ENCODE measurements at places on chromosomes 6 and 20.

DNA sequence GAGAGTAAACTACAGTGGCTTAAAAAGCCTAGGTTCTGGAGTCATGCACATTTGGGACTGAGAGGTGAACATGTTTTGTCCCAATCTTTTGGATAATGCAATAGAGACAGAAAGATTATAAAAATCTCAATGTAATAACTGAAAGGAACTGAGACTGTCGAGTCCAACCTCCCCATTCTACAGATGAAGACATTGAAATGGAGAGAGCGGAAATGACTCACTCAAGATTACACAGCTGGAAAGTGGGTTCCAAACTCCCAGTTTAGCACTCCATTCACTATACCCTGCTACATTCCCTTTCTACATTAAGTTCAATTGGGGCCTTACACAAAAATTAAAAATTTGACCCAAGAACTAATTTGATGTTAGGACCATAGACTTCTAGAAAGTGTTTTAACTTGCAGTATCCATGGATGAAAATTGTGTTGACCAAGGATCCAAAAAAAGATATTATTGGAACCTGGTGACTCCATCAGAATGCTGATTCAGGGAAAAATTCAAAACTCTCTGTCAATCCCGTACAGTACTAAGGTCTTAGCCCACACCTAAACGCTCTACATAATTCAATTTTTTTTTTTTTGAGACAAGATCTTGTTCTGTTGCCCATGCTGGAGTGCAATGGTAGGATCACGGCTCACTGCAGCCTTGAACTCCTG, 1.5 kb upstream of the ILRUN start:
- DNase-seq, result no peak

DNA sequence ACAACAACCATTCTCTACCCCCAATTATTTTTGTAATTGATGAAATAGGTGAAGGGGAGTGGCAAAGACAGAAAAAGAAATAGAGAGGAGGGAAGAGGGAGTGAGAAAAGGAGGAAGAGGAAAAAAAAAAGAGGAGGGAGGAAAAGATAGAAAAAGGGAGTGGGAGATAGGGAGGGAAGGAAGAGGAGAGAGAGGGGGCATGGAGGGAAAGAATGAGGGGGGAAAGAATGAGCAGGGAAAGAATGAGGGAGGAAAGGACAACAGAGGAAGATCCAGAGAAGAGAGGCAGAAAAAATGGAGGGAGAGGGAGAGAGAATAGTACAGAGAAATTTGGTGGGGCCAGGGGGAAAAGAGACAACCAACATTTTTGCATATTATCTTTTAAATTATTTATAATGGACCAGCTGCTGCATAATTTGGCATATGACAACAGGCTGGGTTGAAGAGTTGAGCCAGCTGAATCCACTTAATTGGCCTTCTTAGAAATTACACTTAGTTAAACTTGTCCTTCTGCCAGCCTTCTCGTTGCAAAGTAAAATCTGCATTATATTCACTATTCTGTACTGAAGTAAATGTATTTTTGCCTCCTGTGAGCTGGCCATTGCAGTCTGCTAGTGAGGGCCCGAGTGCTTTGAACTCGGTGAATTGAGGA, 101.0 kb downstream of the ARHGAP18 start:
- no peak for DNase-seq

GRCh38 chr6:13434777-13435176, 52.6 kb downstream of the GFOD1 start:
- DNase-seq, result no peak

DNA sequence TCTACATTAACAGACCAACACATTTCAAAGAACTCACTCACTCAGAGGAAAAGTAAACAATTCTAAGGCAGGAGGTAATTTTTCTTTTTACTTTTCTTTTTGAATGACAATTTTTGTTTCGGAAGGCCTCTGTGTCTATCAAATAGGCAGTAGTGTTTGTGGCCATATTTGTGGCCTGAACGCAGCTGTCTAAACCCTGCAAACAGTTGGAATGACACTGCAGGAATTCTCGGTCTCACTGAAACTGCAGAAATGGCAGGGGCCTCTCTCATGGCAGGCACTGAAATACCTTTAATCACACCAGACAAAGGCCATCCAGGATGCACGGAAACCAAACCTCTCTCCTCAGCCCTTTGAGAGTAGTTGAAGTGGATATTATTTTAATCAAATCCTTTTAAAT, 30.4 kb downstream of the FYN start:
- no peak for DNase-seq

GRCh38 chr20:23161968-23162696, 76.0 kb upstream of the CD93 start:
- no peak for DNase-seq

GRCh38 chr6:19299129-19299528, 538.0 kb upstream of the ID4 start:
- DNase-seq, result no peak

GRCh38 chr20:24620937-24621519, 151.6 kb downstream of the SYNDIG1 start:
- DNase-seq, result no peak

DNA sequence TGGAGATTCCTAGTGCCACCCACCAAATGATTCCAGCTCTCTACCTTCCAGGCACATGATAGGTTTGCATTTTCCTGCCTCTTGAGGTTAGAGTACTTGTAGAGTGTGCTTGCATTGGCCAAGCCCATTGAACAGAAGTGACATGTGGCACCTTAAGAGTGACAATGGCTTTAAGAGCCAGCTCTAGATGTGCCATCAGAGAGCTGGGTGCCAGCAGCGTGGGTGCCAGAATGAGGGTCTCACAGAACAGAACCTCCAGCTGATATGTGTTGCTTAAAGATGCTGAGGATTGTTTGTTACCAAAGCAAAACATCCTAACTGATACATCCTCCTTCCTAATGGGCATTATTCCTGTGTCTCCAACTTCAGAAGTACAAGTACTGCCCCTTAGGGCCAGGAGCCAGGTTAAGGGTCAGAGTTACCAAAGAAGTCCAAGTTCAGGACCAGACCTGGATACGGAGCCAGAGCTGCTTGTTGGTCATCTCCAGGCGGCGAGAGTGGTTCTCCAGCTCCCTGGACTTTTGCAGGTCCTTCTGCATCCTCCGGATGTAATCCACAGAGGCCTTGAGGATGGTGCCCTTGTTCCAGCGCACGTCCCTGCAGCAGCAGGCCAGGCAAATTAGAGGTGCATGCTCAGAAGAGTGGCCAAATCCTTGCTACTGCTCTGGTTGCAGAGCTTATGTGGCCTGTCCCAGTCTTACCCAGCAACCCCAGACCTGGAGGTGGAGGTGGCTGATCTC, 47.5 kb downstream of the MDFI start:
- DNase-seq, result no peak

DNA sequence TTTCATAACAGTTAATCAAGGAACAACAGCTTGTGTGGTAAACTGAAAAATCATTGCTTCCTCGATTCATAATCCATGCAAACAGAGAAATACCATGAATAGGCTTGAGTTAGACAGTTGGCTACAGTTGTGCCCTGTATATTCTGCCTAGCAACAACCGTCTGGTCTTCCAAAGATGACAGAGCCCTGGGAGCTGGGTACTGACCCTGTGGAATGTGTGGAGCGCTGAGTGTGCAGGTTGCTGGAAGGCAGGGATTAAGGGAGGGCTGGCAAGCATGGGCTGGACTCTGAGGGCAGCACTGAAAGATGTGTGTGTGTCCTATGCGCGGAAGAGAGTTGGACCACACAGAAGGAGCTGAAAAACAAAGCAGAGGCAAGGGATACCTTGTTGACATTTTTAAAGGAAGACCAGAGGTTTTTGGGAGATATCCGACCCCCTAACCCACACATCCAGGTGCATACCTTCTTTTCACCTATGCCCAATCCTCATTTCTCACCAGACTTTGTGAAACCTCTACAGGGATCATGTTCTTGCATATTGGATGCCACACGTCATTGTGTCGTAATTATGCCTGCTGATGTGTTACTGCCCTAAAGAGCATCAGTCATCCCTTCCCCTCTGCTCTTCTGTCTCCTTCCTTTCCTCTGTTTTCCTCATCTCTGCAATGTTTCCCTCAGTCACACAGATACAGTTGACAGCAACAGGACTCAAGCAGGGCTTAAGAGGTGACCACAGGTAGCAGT, 58.2 kb upstream of the VGLL2 start:
- no peak for DNase-seq

DNA sequence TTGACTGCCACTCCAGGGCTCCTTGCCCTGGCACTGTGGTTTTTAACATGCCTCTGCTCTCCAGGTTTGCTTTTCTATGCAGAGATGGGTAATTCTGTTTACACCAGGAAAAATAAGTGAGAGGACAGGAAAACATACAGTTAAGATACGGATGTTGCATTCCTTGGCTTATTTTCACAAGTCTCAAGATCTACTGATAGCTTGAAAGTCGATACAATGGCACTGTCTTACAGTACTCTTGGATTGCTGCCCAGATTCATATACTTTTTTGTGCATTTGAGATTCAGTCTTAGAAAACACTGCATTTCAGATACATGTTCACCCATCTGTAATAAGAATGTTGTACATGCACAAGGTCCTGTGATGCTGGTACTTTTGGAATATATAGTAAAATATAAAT, 159.6 kb upstream of the FLRT3 start:
- no peak for DNase-seq

- DNase-seq, result no peak
These were observed 132.3 kb downstream of the TINAG start for GRCh38 chr6:54440549-54440948.

- no peak for DNase-seq
These were observed 18.6 kb downstream of the FARS2 start for GRCh38 chr6:5279891-5280338.

DNA sequence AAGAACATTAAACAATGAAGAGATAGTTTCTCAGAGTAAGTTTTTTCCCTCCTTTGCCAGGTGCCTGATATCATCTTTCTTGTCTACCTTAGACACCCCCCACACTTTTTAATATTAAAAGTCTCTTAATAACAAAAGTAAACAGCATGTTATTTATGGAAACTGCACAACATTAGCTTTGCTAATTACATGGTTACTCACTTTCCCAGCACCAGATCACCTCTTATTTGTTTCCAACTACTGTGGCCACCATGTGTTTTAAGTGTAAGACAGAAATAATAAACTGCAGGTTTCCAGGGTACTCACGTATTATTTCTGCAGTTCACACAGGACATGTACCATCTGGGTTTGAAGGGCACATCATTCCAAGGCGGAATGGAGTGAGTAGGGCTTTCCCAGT, 125.0 kb downstream of the TRMT11 start:
- DNase-seq, result no peak

- DNase-seq, result no peak
These were observed 39.6 kb upstream of the SPTLC3 start for GRCh38 chr20:12969071-12969669.

- DNase-seq, result no peak
These were observed 5.5 kb downstream of the SEC23B start for GRCh38 chr20:18513208-18513607.

DNA sequence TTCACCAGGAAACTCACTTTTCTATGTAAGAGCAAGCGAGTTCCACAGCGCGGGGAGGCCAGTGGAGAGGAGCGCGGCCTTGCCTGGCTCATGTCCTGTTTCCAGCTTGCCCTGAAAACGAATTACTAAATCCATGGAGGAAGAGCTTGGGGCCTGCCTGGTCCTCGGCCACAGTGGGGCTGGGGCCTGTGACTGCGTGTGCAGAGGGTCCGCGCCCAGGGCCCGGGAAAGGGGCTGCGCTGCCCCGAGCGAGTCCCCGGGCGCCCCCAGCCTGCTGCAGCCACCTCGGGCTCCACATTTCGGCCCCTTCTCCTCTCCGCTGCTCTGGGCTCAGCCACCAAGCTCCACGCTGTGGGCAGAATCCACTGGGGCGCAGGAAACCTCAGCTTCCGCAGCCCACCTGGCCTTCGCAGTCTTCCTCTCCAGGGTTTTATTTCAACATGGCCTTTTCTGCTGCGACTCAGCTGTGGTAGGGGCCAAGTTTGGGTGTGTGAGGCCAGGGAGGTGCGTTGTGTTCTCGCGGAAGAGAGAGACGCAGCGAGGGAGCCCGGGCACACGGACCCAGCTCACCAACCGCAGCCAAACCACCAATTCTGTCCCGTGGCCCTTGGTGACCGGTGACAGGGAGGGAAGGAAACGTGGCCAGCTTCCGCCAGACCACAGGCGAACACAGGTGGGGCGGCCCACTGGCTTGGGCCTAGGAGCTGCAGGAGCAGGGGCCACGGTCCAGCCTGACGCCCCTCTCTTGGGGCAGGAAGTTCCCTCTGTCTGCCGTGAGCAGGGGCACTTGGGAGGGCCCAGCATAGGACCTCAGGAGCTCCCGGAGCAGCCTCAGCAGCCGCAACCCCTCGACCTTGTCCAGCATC, 211.4 kb downstream of the ERMARD start:
- no peak for DNase-seq

DNA sequence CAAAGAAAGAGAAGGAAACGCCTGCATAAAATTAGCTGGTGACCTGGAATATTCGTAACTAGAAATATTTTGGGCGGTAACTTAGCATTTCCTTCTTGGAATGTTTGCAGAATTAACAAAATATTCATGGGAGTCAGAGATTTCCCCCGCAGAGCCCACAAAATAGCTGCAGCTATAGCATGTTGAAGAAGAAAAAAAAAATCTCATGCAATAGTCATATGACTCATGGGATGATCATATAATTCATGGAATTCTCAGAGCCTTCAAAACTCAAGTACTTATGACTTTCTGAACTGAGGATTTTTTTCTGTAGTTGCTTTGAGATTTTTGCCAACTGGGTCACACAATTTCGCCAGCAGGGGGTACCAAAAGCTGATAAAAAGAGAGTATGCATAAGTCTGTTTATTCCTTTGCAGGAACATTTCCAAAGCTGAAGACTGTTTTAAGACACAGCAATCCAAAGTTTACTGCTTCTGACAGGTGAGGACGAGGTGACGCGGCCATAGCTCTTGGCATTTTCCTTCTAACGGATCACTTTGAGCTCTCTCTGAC, 586.0 kb upstream of the CHD6 start:
- no peak for DNase-seq

- no peak for DNase-seq
These were observed 48.1 kb downstream of the PRDM1 start for GRCh38 chr6:106134087-106134770.

DNA sequence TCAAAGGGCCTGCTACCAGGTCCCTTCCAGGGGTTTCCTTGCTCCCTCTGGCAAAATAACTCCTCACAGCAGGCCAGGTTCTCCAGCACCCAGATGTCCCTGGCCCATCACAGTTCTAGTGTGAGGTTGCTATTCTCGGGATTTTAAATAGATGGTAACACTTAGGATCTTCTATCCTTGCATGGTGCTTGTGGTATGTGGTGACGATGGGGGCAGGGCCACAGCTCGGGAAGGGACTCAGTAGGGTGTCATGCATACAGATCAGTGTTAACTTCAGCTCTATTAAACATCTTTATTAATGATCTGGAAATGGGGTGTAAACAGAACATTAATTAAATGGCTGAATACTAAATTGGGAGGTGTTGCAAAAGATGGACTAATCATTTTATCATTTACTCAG, 323.8 kb downstream of the QKI start:
- DNase-seq, result no peak
